IPS DF 6.9 (cell line): ENCODE measurements at places on chromosomes 6 and 20.

DNA sequence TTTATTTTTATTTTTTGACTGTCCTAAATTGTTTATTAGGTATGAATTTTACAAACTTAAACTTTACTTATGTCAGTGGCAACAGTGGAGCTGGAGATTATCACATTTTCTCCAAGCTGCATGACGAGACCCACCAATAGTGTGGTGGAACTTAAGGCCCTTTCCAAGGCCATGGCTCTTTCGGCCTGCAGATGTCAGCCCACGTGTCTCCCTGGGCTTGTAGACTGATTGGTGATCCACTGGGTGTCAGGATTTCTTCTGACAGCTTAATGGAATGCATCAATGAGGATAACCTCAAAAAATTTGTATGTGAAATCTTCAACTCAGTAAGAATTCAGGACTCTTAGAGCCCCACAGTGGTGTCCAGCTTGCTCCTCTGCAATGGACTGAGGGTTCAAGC lies 32.3 kb upstream of the OVOL2 start:
- H3K36me3 ChIP-seq, result no peaks in the 10 kb centered on the region
- H3K4me1 ChIP-seq, result peaks cover 1% of the 10 kb centered on the region; the same call in 1 of the 2 replicates
- H3K27ac ChIP-seq, result no peak overlapping the region
- no peak for DNase-seq

GRCh38 chr6:159260208-159260607 lies 91.0 kb downstream of the FNDC1 start:
- H3K27me3 ChIP-seq, result no peaks in the 10 kb centered on the region
- DNase-seq, result no peak
- no peaks in the 10 kb centered on the region for H3K4me1 ChIP-seq
- no peak overlapping the region for H3K27ac ChIP-seq
- no peak overlapping the region for H3K4me3 ChIP-seq
- H3K36me3 ChIP-seq, result no peaks in the 10 kb centered on the region

DNA sequence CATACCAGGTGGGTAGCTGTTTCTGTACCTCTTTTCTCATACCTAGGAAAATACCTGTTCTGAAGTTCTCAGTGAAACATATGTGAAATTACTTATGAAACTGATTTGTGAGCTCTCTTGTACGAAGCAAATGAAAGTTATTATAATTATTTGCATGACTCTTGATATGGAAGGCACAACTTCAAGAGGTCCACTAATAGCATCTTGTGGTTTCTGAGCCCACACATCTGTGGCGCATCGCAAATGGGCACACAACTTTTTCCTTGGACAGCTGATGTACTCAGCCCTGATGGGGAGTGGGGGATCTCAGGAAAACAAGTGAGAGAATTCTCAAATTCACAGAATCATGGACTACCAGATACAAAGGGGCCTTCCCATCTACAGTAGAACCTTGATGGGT lies 432.3 kb downstream of the CD83 start:
- no peak overlapping the region for H3K27ac ChIP-seq
- H3K27me3 ChIP-seq, result no peaks in the 10 kb centered on the region
- 0 out of 2 replicates have a peak, but pooled peaks cover 2% of the 10 kb centered on the region for H3K4me1 ChIP-seq
- H3K4me3 ChIP-seq, result no peak overlapping the region

DNA sequence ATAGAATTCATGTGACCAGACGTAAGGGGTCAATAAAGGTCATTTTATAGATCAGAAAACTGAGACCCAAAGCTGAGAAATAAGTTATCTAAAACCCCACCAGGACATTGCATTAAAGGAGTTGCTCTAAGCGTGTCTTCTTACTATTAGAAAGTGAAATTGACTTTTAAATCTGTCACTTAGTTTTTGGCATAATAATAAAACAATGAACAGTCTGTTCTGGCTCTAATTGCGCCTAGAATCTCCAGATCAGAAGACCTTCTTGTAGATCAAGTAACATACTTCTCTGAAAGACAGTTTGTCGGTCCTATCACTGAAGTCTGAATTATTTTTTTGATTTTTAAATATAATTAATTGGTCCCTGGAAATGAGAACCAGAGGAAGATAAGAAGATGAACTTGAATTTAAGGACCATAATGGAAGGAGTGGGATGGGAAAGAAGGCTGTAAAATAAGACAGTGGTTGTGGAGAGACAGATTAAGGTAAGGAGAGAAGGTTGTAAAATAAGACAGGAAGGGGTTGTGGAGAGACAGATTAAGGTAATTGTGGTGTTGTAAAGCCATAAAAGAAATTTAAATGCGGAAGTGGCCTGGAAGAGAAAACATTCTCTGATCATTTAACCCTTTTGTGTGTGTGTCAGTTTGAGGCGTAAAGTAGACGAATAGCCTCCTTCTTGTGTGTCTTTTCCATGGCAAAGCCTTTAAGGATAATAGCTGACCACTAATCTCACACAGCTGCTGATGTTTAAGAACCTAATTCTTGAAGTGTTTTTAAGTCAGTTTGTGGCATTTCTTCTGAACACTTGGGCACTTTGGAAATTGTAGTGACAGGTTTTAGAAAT lies 20.1 kb downstream of the TOP1 start:
- H3K4me3 ChIP-seq, result no peak overlapping the region
- no peak for DNase-seq
- H3K27ac ChIP-seq, result no peak overlapping the region
- H3K27me3 ChIP-seq, result no peaks in the 10 kb centered on the region

GRCh38 chr20:63652192-63652980 lies 838 bp downstream of the STMN3 start:
- DNase-seq, result no peak
- no peak overlapping the region for H3K27ac ChIP-seq
- H3K36me3 ChIP-seq, result no peaks in the 10 kb centered on the region
- peaks cover 3% of the 10 kb centered on the region; the same call in 1 of the 2 replicates for H3K4me1 ChIP-seq
- no peaks in the 10 kb centered on the region for H3K27me3 ChIP-seq

GRCh38 chr6:149889326-149889725 lies 8.6 kb downstream of the RAET1E start:
- no peaks in the 10 kb centered on the region for H3K27me3 ChIP-seq
- H3K36me3 ChIP-seq, result no peaks in the 10 kb centered on the region
- no peak overlapping the region for H3K4me3 ChIP-seq
- no peak overlapping the region for H3K27ac ChIP-seq
- no peak for DNase-seq
- no peaks in the 10 kb centered on the region for H3K4me1 ChIP-seq

DNA sequence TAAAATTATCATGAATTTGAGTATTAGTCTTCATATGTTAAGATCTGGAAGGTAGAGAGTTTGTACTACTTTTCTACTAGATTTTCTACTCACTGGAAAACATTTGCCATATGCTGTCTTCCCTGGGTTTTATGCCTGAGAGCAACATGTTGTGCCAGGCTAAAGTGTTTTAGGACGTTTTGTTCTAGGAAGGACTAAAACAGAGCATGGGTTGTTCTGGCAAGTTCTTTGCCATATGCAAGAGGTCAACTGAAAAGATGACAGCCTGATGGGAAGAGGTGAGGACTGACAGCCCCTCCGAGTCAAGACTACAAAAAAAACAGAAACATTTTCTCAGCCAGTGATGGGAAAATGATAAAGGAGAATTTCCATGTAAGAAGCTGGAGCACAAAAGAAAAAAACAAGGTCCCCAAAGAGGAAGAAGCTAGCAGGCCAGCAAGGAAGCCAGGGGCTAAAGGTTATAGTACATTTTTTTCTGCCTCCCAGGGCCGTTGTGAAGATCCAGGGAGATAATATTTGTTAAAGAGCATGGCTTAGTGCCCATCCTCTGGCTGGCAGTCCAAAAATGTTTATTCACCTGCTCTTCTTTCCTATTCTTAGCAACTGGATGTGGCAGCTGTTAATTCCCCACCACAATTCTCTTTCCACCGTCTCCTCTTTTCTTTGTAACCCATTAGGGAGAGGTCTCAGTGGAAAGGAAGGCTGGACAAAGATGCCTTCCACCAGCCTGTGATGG lies 7.8 kb downstream of the SCGN start:
- H3K4me3 ChIP-seq, result no peak overlapping the region
- no peaks in the 10 kb centered on the region for H3K27me3 ChIP-seq

DNA sequence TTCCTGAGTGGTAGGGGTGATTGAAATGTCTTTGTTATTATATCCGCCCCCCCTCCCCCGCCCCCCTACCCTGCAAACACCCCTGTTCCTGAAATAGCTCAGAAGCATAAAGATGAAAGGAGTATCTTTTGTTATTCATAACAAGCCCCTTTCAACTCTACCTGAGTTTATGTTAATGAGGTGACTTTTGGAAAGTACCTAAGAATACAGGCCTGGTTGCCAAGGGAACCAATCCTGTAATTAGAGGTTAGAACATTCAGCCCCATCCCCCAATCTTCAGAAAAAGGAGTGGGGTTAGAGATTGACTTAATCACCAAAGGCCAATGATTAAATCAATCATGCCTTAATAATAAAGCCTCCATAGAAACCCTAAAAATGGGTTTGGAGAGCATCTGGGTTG lies 979.2 kb upstream of the GJE1 start:
- no peak overlapping the region for H3K4me3 ChIP-seq
- H3K4me1 ChIP-seq, result 0 out of 2 replicates have a peak, but pooled peaks cover 2% of the 10 kb centered on the region
- H3K36me3 ChIP-seq, result no peaks in the 10 kb centered on the region
- peak; percentile 87 for DNase-seq
- H3K27me3 ChIP-seq, result no peaks in the 10 kb centered on the region
- H3K27ac ChIP-seq, result no peak overlapping the region
